RPMI7951 (cell line): ENCODE measurements at places on chromosomes 5 and 9.

- DNase-seq = no peak
Measured at GRCh38 chr5:11854936-11855335, 49.3 kb downstream of the CTNND2 start.

- no peak for DNase-seq
Measured at GRCh38 chr5:56052735-56053134, 58.0 kb upstream of the IL6ST start.

DNA sequence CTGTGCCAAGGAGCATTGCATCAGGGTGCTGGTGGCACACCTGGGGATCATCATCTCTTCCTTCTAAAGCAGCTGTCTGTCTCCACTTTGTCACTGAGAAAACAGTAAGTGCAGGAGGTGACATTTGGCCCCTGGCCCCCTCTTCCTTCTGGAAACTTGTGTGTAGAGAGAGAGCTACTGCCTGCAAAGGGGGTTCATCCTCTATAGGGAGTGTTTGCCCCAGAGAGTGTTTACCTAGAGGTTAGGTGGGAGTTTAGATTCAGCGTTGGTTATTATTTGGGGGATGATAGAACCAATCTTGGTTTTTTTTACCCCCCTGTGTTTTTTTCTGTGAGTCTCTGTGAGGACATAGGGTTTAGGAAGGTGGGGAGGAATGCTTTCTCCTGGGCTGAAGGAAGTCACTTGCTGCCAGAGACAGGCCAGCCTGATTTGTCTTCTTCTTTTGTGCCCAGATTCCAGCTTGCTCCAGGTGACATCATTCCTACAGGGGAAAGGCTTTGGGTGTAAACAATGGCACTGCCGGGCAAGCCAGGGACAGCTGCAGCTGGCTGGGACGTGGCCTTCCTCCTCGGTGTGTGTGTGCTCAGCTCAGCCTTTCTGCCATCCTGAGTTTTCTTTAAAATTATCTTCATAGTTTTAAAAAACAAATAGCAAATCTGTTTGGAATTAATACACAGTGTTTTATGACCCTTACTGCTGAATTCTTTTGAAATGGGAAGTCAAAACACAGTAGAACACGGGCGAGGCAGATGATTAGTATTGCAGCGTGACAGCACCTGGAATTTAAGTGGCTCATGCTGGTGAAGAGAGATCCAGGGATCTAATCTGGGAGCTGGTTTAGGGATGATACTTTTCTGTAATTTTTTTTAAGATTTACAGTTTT is 24.5 kb downstream of the PRRC2B start:
- no peak for DNase-seq

- DNase-seq = no peak
Measured at GRCh38 chr9:35774907-35775635, 16.3 kb upstream of the NPR2 start.

DNA sequence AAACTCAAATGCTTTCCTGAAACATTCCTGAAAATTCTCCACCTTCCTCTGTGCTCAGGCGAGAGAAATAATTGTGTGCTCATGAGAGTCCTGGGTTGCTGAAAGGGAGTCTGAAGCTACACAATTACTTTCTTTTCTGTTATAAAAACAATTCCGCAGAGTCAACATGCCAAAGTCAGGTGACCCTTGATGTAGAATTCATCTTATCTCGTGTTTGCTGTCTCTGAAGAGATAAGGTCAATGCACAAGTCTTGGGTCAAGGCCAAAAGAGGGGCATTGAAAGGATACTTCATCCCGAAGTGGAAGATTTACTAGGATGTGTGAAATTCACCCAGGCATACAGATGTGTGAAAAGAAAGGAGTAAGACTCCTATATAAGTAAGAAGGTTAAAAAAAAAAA is 493.5 kb downstream of the SEMA5A start:
- DNase-seq = no peak

DNA sequence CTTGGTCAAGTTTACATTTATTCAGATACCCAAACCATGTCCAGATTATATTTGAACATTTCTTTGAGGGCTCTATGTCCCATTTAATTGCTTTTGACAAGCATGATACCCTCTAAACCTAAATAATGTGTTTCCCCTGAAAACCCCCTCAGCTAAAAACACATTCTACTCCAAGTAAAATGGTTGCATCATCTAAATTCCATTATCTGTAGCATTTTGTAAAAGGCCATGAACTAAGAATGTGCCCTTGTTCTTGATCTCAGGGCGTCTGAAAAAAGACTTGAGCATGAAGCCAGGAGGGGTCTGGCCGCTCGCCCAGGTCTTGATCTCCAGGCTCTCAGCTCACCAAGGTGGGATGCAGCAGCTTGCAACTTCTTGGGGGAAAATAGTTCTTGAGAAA is 53.5 kb upstream of the ERCC6L2 start:
- no peak for DNase-seq

DNA sequence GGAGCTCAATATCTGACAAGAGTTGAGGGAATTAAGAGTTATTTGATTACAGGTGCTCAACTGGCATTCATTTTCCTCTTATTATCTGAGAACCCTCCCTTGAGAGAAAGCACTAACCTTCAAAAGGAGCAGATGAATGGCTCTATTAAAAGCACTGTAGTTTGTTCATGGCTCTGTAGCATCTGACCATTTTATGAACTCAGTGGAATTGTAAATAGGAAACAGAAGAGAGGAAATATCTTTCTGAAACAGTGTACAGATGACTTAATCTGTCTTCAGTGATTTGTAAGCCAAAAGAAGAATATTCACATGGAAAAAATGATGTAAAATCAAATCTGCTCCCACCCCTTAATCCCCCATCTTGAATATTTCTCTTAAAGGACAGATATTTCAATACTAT is 810.4 kb upstream of the GRAMD2B start:
- DNase-seq = no peak

GRCh38 chr5:79924936-79925893 is 65.8 kb downstream of the MTX3 start:
- DNase-seq = peak; percentile 38

GRCh38 chr5:128534726-128535125 is 3.3 kb downstream of the FBN2 start:
- no peak for DNase-seq

GRCh38 chr9:134549336-134549735 is 92.3 kb upstream of the COL5A1 start:
- no peak for DNase-seq

DNA sequence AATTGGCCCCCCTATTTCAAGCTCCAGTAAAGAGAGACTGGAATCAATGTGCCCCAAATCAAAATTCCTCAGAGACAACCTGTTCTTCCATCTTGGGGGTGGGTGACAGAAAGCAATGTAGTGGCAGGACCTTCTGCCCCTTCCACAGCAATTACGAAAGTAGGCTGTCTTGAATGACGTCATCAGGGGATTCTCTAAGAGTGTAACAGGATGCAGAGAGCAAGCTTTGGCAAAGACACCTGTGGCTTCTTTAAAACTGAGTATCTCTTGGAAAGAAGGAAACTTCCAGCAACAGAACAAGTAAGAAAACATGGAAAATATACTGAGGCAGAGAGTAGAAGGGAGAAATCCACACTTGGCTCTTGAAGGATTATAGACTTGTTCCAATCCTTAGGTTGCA is 247.6 kb upstream of the PDE4D start:
- no peak for DNase-seq

DNA sequence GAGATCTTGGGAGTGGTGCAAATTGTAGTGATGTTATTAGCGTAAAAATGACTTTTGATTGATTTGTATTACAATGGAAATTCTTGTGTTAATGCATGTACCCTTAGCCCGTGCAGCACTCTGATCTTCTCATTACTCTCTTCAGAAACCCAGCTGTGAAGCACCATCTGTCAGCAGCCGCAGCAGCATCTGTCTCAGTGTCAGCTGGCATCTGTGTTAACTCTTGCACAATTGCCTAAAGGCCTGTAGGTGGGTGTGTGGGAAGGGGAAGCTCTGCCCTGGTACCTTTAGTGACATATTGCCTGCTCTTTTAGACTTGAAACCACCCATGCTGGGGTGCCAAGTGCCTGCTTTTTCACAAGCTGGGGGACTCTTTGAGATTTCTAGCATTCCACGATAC is 101.3 kb downstream of the FBXL7 start:
- no peak for DNase-seq

GRCh38 chr5:88687373-88687911 is 195.5 kb downstream of the MEF2C start:
- DNase-seq = no peak

- no peak for DNase-seq
Measured at GRCh38 chr5:35939639-35940038, 1.2 kb upstream of the CAPSL start.

GRCh38 chr5:64077589-64077988 is 88.1 kb upstream of the RNF180 start:
- DNase-seq = no peak

- peak; percentile 68 for DNase-seq
Measured at GRCh38 chr9:136927343-136928271, 16.9 kb downstream of the FBXW5 start.

GRCh38 chr5:4142842-4143241 is 547.2 kb downstream of the IRX1 start:
- no peak for DNase-seq
